Stimulated activated CD8-positive, alpha-beta memory T cell treated with anti-CD3 and anti-CD28 coated beads, Interleukin-15, amount 100 ng/mL, for 4 hours (primary cell): ENCODE measurements at places on chromosomes 7 and 10.

DNA sequence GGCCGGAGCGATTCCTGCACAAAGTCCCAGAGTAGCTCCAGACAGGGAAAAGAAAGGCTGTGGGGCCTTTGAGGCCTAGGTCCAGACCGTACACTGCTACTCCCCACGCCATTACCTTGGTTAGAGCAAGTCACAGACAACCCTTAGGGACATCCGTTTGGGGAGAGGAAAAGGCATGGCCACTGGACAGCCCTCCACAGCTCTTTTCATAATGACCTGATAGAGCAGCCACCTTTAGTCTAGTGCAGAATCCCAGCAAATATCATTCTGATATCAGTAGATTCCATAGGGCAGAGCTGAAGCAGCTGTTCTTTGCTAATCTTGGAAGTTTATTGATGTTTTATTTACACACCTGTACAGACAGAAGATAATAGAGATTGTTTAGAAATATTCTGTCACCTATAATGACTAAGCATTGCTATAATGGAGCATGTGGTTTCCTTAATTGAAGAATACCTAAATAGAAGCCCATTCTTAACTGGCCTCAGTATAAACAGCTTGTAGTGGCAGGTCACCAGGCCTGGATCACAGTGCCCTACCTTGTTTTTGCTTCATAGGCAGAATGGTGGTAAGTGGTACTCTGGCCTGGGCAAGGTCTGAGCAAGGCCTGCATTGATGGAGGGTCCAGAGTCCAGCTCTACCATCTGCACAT lies 27.9 kb downstream of the OGDH start:
- no peak for DNase-seq

GRCh38 chr10:17527514-17528146 lies 73.2 kb upstream of the ST8SIA6 start:
- no peak for DNase-seq

- no peak for DNase-seq
Observed at GRCh38 chr7:1170741-1171501, 10.9 kb upstream of the ZFAND2A start.

DNA sequence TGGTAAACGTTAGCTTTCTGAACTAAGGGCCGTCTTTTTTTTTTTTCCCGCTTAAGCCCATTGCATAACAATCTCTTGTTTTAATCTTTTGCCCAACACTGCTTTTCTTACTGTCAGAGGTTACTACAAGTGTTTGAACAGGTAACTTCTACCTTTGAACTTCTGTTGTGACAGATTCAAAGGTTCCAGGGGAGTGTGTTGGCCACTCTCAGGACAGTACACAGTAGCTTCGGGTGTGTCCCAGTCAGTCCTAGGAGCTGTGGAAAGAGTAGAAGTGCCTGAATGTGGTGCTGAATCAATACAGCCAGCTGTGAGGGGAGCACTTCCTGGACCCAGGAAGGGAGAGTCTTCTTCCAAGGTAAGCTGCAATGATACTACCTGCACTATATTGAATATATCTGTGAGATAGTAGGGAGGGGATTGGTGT lies at the start of gene ACSL5:
Gene ACSL5 (plus strand): TSS at position 205 of the 427 bp plus-strand sequence. CDS start 20,831 bp downstream, outside the sequence.
- no peak for DNase-seq

- DNase-seq: no peak
Observed at GRCh38 chr7:28739826-28740225, 218.3 kb downstream of the TRIL start.
